Right forelimb (tissue), 1 donor: ENCODE measurements at places on chromosomes 16 and 17.

- no peak for DNase-seq
Measured at GRCh38 chr17:43405861-43406260, 7.1 kb downstream of the ARL4D start.

- no peak for DNase-seq
Measured at GRCh38 chr16:49013727-49014080, 267.9 kb downstream of the CBLN1 start.

GRCh38 chr16:81799138-81799504 lies 20.0 kb downstream of the PLCG2 start:
- no peak for DNase-seq

GRCh38 chr17:78637643-78638420 lies 60.6 kb upstream of the DNAH17 start:
- no peak for DNase-seq

GRCh38 chr16:24753437-24753836 lies 24.0 kb downstream of the TNRC6A start:
- no peak for DNase-seq

- no peak for DNase-seq
Measured at GRCh38 chr16:19809693-19810092, 75.0 kb downstream of the GPRC5B start.

GRCh38 chr17:46940692-46941404 lies 17.9 kb downstream of the GOSR2 start:
- peak; percentile 84 for DNase-seq

GRCh38 chr16:31186930-31187807 lies 7.2 kb downstream of the FUS start:
- DNase-seq: no peak

- no peak for DNase-seq
Measured at GRCh38 chr16:50015631-50016030, 9.4 kb upstream of the CNEP1R1 start.

DNA sequence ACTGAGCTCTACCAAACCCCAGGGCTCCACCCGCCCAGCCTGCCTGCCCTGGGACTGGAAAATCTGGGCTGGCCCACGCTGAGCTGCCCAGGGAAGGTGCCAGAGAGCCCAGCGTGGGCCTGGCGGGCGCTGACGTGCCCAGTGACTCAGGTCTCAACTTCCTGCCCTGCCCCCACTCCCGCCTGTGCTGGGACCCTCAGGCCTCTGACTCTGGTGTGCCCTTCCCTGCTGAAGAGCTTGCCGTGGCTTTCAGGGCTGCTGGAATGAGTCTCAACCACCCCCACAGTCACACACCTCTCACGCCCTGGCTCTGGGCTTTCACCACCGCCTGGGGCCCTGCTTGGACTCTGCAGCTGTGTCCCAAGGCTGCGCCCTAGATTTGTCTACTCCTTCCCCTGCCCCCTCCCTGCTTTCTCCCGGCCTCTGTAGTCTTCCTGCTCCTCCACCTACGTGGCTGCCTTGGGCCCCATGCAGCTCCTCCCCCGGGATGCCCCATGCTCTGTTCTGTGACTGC lies 10.4 kb downstream of the LLGL1 start:
- DNase-seq: no peak

GRCh38 chr17:77737442-77738265 lies 220.8 kb upstream of the TNRC6C start:
- DNase-seq: peak; percentile 32

GRCh38 chr16:53131363-53132071 lies 76.7 kb downstream of the CHD9 start:
- DNase-seq: peak; percentile 76

- no peak for DNase-seq
Measured at GRCh38 chr16:81815429-81815766, 36.3 kb downstream of the PLCG2 start.

DNA sequence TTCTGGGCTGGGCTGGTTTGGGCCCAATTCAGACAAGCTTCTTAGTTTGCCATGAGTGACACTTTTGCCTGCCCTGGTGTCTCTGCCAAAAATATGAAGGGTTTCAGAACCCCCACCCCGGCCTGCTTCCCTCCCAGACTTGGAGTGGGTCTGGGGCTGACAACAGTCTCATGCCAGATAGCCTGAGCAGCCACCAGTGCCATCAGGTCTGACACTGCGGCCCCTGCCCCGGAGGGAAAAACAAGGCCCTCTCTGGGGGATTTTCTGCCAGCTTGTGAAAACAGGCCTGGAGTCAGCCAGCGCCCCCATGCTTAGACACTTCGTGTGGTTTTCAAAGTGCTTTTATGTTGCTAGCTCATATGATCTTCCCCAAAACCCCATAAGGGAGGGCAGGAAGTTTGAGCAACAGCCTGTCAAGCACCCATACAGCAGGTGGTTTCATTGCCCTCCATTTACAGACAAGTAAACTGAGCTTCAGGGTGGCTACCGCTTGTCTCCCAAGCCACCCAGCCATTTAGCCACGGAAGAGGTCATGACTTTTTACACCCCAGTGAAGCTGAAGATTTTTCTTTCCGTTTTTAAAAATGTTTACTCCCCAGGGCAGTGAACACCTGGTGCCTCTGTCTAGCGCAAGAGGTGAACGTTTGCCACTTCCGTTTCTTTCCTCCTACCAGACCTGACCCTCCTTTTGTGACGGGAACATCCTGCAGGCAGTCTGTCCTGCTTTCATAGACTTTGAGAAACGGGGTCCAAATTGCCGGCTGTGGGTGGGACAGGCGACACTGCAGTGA lies 300.6 kb downstream of the SEC14L1 start:
- no peak for DNase-seq

DNA sequence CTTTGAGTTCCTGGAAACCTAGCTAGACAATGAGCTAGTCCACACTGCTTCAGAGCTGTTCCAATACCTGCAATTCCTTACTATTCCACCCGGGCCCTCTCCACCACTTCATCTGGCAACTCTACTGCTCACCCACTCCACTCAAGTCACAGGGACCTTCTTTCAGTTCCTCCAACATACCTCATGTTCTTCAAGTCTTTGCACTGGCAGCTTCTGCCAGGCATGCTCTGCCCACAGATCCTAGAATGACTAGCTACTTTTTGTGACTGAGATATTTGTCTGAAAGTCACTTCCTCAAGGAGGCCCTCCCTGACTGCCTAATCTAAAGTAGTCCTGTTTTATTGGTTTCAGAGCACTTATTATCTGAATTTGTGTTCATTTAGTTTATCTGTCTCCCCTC lies 86.4 kb downstream of the TEX14 start:
- DNase-seq: no peak

GRCh38 chr16:55152875-55153390 lies 171.1 kb upstream of the IRX6 start:
- DNase-seq: no peak

- no peak for DNase-seq
Measured at GRCh38 chr17:66459811-66460270, 157.4 kb downstream of the PRKCA start.

GRCh38 chr17:36072431-36073121 lies 8.5 kb downstream of the CCL18 start:
- no peak for DNase-seq

DNA sequence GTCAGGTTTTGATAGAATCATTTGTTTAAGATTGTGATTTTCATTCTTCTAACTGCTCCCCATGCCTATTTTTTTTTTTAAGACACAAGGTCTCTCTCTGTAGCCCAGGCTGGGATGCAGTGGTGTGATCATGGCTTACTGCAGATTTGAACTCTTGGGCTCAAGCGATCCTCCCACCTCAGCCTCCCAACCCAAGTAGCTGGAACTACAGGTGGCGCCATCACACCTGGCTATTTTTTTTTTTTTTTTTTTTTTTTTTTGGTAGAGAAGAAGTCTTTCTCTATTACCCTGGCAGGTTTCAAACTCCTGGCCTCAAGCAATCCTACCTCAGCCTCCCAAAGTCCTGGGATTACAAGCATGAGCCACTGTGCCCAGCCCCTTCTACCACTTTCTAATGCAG lies 223.3 kb downstream of the CBLN1 start:
- DNase-seq: no peak
